ENCODE measurements at places on chromosomes 1 and 21.

GRCh38 chr1:28470146-28470545 lies 35.7 kb upstream of the RCC1 start:
- no peak for DNase-seq

GRCh38 chr1:89546082-89546889 lies 21.7 kb downstream of the LRRC8B start:
- no peak for DNase-seq

GRCh38 chr1:156807627-156808026 lies 9.0 kb downstream of the SH2D2A start:
- DNase-seq: no peak

DNA sequence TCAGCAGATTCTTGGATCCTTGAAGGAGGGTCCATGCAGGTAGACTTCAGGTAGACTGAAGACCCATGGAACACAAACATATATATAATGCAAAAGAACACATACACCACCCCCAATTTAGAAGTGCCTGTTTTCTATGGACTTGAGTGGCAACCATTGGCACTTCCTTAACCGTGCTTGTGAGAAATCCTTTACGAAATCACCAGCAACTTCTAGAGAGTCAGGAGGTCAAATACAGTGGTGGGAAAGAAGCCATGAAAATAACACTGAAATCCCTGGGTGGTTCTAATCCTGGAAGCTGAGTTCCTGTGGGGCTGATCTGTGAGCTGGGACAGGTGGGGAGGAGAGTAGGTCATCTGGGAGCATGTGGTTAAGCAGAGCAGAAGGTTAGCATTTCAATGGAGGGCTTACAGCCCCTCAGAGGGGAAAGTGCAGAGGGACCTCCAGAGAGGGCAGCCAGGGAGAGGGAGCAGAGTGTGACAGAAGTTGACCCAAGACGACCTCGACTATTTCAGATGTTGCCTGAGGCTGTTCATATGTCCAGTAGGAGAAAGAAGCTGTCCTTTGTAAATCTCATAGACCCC lies 13.0 kb upstream of the IL10 start:
- DNase-seq: no peak

DNA sequence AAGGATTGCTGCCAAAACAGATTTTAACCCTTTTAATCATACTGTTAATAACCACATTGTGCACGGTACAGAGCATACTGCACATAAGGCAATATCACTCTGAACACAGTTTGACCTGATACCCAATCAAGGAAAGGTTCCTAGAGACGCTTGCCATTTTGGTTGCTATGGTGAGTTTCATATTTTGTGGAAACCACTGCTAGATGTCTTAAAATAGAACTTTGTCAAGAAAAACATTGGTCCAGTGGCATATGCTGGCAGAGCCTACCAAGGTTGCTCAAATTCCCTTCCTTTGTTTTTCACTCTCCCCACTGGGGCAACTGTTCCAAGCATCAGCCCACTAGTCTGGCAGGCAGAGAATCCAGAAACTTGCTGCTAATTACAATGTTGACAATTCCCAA lies 114.8 kb upstream of the DPYD start:
- no peak for DNase-seq

GRCh38 chr1:22126531-22126930 lies 16.4 kb downstream of the WNT4 start:
- no peak for DNase-seq

DNA sequence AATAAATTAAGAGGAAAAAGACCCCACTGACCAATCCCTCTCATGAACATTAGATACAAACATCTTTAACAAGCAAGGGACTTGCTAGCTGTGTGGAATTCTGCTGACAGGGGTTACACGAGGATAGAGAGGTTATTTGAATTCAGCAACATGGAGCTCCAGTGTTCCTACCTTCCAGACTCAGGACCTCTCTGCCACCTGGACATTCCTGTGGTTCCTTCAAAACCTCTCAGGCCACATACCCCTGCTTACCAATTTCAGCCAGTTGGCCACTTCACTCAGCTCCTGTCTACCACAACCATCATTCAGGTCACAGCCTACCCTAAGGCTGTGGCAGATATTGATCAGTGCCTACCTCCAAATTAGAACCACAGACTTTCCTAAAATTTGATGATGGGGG lies 147.5 kb downstream of the RRAGC start:
- DNase-seq: no peak

Measured in CD8-positive, alpha-beta T cell (primary cell).